ENCODE measurements at places on chromosomes 2 and 18. TPM values are rescaled to one million over a fixed set of nuclear protein-coding genes. Genes with fewer than 3 reads are reported as not detected.

MLPH gene
- total RNA-seq = 81.4 TPM

COLEC12 gene
- not detected for total RNA-seq

PFN4 gene
- total RNA-seq = not detected

PROC gene
- total RNA-seq = not detected

DRC1 gene
- not detected for total RNA-seq

LRRC30 gene
- total RNA-seq = not detected

MRO gene
- 0.84 TPM for total RNA-seq

UGT1A8 gene
- total RNA-seq = not detected

THUMPD2 gene
- total RNA-seq = 15.8 TPM

CD8B2 gene
- not detected for total RNA-seq

AUP1 gene
- total RNA-seq = 116 TPM

IL1RL2 gene
- total RNA-seq = not detected

PRSS56 gene
- not detected for total RNA-seq

AQP12A gene
- total RNA-seq = not detected

PTPRM gene
- 14.5 TPM for total RNA-seq

ATG16L1 gene
- 43.4 TPM for total RNA-seq

ZNF236 gene
- 15.0 TPM for total RNA-seq

EHBP1 gene
- total RNA-seq = 89.9 TPM

NLRC4 gene
- total RNA-seq = not detected

XDH gene
- 0.15 TPM for total RNA-seq

OTOF gene
- total RNA-seq = 0.10 TPM

C2orf81 gene
- total RNA-seq = 6.5 TPM

DSG4 gene
- 0.07 TPM for total RNA-seq

IL18RAP gene
- total RNA-seq = not detected

LRPPRC gene
- total RNA-seq = 210 TPM

PMAIP1 gene
- 66.7 TPM for total RNA-seq

ORC4 gene
- total RNA-seq = 51.0 TPM

UGT1A3 gene
- total RNA-seq = not detected

DAW1 gene
- total RNA-seq = 0.20 TPM

PRLH gene
- total RNA-seq = not detected

TSPYL6 gene
- not detected for total RNA-seq

LIMS4 gene
- total RNA-seq = 1.1 TPM

DLX1 gene
- total RNA-seq = 2.0 TPM

Data from HCT116 (cell line).